T-cell (primary cell): ENCODE measurements at places on chromosomes 12 and 14. TPM values are rescaled to one million over a fixed set of nuclear protein-coding genes. Genes with fewer than 3 reads are reported as not detected.

DNA sequence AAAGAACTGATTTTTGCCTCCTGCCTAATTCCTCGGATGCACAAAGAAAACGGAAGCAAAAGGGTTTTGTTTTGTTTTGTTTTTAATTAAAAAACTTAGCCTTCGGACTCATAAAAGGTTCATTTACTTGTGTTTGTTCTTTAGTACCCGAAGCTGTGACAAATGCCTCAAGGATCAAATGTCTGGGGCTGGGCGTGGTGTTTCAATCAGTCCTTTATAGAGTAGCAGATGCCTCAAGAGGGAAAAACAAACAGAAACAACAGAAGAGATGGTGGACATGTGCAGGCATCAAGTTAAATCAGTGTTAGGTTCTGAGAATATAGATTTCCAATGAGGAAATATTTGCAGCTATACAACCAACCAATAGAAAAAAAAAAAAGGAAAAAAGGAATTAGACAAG is 1.6 kb upstream of the WIF1 start:
- H3K4me1 ChIP-seq, result no peaks in the 10 kb centered on the region
- peaks cover 9% of the 10 kb centered on the region for H3K27me3 ChIP-seq
- H3K4me3 ChIP-seq, result no peak overlapping the region
- no peaks in the 10 kb centered on the region for H3K36me3 ChIP-seq
- no peak for DNase-seq
- H3K27ac ChIP-seq, result no peak overlapping the region

- no peaks in the 10 kb centered on the region for H3K27me3 ChIP-seq
- no peak for DNase-seq
- H3K4me1 ChIP-seq, result no peaks in the 10 kb centered on the region
These were observed 7.4 kb downstream of the RAN start for GRCh38 chr12:130879212-130879686.

UNC79 gene
- total RNA-seq, result not detected

- peaks cover 2% of the 10 kb centered on the region for H3K27me3 ChIP-seq
- H3K27ac ChIP-seq, result no peak overlapping the region
- DNase-seq, result no peak
These were observed 58.1 kb upstream of the CAND1 start for GRCh38 chr12:67211029-67211428.

DNA sequence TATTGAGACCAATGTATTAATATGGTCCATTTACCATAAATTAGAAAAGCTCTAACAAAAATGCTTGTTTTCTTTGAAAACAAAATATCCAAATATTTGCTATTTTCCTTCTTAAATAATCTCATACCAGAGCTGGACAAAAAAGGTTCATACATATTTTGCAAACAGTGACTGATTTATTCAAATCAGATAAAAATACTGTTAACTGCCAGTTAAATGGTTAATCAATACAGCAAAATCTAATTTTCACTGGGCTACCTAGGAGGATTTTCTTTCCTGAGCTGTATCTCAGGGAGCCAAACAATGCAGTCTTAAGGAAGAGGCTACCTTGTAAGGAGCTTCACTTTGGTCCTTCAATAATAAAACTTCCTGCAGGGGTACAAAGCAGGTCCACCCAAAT is 2.0 kb downstream of the FERMT2 start:
- peaks cover 20% of the 10 kb centered on the region for H3K27me3 ChIP-seq
- no peak overlapping the region for H3K4me3 ChIP-seq
- peaks cover 19% of the 10 kb centered on the region for H3K4me1 ChIP-seq
- no peak for DNase-seq
- H3K27ac ChIP-seq, result no peak overlapping the region

CD4 gene
- 205 TPM for total RNA-seq

DNA sequence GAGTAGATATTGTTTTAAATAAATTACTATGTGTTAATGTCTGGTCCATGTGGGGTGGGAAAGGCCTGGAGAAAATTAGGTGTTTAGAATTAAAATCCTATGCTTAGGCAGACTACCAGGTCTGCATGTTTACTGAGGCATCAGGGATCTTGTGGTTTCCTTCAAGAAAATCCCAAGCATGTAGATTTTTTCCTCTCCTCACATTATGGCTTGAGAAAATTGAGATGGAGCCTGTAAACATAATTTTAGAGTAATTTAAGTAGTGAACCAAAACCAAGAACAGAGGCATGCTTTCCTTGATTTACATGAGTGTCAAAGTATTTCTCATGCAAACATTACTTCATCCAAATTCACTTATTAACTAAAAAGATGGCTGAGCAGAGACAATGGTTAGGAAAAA is 823.7 kb downstream of the AACS start:
- no peaks in the 10 kb centered on the region for H3K27me3 ChIP-seq
- H3K27ac ChIP-seq, result no peak overlapping the region
- no peaks in the 10 kb centered on the region for H3K36me3 ChIP-seq
- H3K4me3 ChIP-seq, result no peak overlapping the region
- H3K4me1 ChIP-seq, result no peaks in the 10 kb centered on the region

DNA sequence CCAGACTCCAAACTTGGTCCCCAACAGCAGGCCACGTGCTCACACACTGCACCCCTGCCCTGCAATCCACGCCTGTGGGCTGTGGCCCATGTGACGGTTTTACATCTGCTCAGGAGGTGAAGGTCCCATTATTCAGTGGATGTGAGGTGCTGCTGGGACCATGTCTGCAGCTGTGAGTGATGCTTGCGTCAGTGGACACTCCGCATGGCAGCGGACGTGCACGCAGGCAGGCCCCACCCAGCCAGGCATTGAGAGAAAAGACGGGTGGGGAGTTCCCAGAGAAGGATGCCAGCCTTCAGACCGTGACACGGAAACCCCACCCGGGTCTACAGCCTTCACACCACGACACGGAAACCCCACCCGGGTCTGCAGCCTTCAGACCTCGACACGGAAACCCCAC is 67.6 kb downstream of the NOC4L start:
- H3K27ac ChIP-seq, result peak overlapping the region; percentile 49
- no peaks in the 10 kb centered on the region for H3K36me3 ChIP-seq
- peaks cover 25% of the 10 kb centered on the region for H3K27me3 ChIP-seq
- no peaks in the 10 kb centered on the region for H3K4me1 ChIP-seq
- H3K4me3 ChIP-seq, result no peak overlapping the region

IFNG gene
- 1.6 TPM for total RNA-seq

DNA sequence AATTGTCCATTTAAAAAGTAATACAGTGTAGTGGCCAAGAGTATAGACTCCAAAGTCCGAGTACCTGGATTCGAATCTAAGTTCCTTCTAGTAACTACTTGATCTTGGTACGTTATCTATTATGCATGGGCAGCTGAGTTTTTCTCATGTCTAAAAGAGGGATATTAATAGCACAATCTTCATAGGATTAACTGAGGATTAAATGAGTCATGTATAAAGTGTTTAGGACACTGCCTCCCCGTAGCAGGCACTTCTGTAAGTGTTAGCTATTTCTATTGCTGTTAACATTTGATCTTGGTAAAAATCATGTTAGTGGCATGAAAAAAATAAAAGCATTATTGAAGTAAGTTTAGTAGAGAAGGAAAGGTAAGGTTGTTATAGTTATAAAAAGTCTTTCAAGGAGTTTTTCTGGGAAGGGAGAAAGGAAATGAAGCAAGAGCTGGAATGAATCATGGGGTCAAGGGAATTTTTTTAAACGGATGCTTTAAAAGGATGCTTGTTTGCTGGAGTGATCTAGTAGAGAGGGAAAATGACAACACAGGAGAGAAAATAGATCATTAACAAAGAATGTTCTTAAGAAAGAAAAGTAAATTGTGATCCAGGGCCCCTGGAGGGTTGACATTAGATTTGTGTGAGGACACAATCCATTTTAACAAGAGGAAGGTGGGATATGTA is 502.2 kb upstream of the USP15 start:
- no peaks in the 10 kb centered on the region for H3K27me3 ChIP-seq
- no peaks in the 10 kb centered on the region for H3K36me3 ChIP-seq
- H3K4me1 ChIP-seq, result no peaks in the 10 kb centered on the region
- no peak overlapping the region for H3K27ac ChIP-seq
- no peak for DNase-seq
- H3K4me3 ChIP-seq, result no peak overlapping the region

DNA sequence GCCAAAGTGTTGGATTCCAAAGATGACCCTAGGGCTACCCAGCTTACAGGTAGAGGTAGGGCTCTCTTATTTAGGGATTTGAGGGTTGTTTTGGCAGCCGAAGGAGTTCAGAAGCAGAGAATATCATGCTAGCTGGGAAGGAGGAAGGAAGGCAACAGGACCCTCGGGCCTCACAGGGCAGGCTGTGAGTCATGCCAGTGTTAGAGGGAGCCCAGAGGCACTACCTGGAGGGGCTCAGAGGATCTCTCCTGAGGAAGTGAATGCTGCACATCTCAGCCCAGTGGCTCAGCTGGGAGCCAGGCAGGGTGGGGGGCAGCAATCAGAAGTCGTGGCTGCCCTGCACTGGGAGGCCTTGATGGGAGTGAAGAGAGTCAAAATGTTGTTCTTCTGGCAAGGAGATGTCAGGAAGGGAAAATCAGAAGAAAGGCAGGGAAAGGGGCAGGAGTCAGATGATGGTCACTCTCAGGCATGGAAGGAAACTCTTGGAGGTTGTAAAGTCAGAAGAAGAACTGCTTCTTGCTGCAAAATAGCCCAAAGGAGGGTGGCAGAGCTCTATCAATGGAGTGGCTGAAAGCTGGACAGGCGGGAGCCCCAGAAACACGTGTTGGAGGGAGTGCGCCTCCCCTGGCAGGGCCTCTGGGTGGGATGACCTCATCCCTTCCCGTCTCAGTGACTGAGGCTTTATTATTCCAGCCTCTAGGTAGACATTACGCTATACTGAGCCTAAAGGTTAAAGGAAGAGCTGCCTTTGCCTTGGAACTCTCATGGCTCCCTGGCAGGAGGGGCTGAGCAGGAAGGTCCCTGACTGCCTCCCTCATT is 141.3 kb downstream of the SMOC1 start:
- H3K4me1 ChIP-seq, result peaks cover 6% of the 10 kb centered on the region
- no peaks in the 10 kb centered on the region for H3K36me3 ChIP-seq
- H3K27ac ChIP-seq, result no peak overlapping the region
- no peak for DNase-seq

- H3K27me3 ChIP-seq, result peaks cover 63% of the 10 kb centered on the region
- DNase-seq, result no peak
- no peaks in the 10 kb centered on the region for H3K4me1 ChIP-seq
- no peak overlapping the region for H3K4me3 ChIP-seq
- no peak overlapping the region for H3K27ac ChIP-seq
These were observed 16.0 kb upstream of the KRT86 start for GRCh38 chr12:52258335-52258901.
